ENCODE measurements at places on chromosomes 3 and 15.

DNA sequence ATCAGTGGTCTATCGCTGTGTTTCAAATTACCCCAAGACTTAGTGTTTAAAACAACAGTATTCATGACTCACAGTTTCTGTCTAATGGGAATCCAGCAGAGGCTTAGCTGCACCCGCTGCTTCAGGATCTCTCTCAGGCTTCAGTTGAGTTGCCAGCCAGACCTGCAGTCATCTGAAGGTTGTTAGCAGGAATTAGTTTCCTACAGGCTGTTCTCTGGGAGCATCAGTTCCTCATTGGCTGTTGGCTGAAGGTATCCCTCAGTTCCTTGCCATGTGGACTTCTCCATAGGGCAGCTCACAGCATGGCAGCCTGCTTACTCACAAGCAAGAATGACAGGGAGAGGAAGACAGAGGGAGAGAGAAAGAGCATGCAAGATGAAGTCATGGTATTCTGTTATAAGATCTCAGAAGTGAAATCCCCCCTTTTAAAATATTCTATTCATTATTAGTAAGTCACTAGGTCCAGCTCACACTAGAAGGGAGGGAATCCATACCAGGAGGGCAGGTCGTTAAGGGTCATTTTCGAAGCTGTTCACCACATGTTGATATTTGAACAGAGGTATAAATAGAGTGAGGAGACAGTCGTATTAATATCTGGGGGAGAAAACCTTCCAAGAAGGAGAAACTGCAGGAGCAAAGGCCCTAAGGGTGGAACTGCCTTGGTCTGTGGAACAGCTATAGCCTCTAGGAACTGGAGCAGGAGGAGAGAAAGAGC, 473.9 kb upstream of the PPP2R3A start:
- no peak for DNase-seq

DNA sequence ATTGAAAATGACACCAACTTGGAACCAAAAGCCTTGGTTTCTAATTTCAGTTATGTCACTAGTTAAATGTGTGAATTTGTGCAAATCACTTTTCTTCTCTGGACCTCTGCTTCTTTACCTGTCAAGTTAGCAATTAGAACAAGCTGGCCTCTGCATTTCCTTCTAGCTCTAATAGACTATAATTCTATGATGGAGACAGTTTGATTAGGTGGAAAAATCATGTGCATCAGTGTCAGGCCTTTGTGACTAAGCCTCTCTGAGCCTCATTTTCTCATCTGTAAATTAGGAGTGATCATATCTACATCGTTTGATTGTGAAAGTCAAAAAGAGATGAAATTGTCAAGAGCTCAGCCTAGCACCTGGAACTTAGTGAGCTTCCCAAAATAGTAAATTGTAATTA, 712.9 kb downstream of the MECOM start:
- DNase-seq: no peak

GRCh38 chr3:127549826-127550467, 40.6 kb downstream of the TPRA1 start:
- DNase-seq: no peak

GRCh38 chr15:35775471-35775870, 229.5 kb upstream of the DPH6 start:
- no peak for DNase-seq

DNA sequence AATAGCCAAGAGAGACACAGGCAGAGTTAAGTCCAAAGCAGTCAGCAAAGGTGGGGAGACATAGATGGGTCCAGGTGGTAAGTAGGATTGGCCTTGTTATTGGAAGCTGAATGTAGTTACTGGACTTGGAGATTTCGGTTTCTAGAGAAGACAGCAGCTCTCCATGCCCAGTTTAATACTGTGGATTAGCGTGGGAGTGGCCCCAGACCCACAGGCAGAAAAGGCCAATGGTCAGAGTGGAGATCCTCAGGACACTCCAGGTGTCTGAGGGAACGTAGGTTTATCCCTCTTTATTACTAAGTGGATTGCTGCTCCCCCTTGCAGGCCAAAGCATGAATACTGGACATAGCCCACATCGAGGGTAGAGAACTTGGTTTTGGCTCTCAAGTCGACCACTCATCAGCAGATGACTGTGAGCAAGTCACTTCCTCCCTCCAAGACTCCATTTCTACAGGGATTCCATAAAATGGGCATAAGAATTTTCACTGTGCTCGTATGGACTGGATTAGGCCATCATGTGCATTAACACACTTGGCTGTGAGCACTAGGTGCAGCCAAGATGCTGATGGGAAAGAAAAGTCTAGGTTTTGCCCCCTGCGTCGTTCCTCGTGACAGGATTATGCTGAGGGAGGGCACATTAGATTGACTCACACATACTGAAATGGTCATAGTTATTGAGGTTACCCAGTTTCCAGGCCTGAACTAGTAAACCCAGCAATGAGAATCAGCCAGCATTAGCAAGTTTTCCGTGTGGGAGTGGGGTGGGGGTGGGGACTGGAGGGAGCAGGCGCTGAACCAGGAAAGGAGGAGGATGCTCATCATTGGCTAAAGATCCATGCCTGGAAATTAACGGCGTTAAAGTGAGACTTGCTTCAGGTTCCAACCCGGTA, 225.2 kb upstream of the TPRG1 start:
- no peak for DNase-seq

- DNase-seq: no peak
Measured at GRCh38 chr3:13501056-13501455, 20.9 kb downstream of the HDAC11 start.

- no peak for DNase-seq
Measured at GRCh38 chr15:66850078-66850991, 148.3 kb downstream of the SMAD6 start.

- peak; percentile 35 for DNase-seq
Measured at GRCh38 chr3:184380185-184380626, 352 bp downstream of the CHRD start.

GRCh38 chr3:134552784-134553183, 66.9 kb downstream of the CEP63 start:
- no peak for DNase-seq

DNA sequence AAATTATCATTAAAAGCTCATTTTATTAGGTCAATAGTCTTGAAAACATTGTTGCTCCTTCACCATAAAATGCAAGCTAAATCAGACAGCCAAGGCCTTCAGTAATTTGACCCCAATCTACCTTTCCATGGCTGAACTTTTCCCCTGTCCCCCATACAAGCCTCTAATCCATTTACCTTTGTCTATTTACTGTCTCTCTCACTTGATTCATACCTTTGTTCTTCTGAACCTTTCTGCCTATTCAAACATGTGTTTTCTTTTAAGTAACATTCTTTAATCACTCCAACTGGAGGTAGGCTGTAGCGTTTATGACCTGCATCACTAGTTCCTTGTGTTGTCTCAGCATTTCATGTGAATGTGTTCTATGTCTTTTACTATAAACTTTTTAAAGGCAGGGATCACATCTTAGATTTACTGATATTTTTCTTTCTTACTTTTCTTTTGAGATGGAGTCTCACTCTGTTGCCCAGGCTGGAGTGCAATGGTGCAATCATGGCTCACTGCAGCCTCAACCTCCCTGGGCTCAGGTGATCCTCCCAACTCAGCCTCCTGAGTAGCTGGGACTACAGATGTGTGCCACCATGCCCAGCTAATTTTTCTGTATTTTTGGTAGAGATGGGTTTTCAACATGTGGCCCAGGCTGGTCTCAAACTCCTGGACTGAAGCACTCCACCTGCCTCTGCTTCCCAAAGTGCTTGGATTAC, 5.2 kb upstream of the NANOGP8 start:
- no peak for DNase-seq

DNA sequence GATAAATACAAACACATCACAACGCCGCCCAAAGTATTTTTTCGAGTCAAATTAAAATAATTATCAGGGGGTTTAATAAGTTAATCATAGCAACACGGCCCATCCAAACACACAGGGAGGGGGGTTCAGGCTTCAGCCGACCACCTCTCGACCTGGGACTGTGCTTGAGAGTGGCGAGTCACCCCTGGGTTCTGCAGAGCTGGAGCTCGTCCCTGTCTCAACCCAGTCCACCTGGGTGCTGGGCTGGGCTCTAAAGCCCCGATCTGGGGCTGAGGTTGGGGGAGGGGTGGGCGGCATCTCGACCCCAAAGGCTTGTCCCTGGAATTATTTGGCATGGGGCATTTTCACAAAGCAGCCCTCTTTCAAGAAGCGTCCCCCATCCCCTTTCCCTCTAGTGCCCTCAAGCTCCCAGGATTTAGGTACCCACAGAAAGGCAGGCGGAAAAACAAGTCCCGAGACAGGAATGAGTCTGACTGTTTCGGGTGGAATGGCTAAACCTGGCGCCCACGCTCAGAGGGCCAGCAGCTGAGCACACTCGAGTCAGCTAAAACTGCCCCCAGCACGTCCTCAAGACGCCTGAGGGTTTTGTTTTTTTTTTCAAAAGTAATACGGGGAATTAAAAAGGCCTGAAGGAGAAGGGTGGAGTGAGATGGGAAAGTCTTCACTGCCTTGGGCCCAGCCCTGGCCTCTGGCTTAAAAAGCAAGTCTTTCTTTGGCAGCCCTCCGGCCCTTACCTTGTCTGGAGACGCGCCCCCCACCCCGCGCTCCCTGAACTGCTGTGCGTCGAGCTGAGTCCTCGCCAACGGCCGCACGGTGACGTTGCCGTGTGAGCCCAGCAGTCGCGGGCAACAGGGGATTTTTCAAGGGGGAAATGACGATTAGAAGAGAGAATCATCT, 32.5 kb downstream of the NR2F2 start:
- no peak for DNase-seq

- no peak for DNase-seq
Measured at GRCh38 chr3:105431200-105431599, 64.5 kb downstream of the ALCAM start.

DNA sequence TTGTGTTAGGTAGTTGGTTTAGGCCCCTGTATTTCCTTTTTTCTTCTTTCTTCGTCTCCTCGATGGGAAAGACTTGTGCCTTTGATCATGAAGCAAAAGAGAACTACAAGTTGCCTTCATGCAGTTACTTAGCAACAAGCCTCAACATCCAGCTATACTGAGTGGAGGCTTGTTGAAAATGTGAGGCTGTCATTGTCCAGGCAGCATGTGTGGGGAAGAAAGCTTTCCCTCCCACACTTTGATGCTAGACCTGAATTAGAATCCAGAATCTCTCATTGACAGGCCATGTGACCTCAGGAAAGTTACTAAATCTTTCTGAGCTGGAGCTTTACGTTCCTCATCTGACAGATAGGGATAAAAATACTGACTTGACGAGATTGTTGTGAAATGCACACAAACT, 23.7 kb downstream of the IFT122 start:
- DNase-seq: no peak

GRCh38 chr3:162602619-162603018, 1106.0 kb downstream of the OTOL1 start:
- DNase-seq: no peak

GRCh38 chr3:150761831-150762661, 923 bp downstream of the SIAH2 start:
- peak; percentile 46 for DNase-seq

DNA sequence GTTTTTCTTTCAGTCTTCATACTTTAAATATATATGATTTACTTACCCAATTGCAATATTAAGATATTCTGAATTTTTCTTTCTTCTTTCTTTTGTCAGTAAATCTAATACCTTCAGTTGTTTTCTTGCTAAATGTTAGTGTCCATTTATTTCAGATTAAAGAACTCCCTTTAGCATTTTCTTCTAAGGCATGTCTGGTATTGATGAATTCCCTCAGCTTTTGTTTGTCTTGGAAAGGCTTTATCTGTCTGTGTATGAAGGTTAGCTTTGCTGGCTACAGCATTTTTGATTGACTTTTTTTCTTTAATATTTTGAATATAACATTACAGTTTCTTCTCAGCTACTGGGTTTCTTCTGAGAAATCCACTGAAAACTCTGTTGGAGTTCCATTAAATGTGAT, 64.0 kb upstream of the PLSCR4 start:
- no peak for DNase-seq

GRCh38 chr3:48926425-48927392, 8.1 kb downstream of the ARIH2 start:
- no peak for DNase-seq

GRCh38 chr3:8937064-8938020, 25.9 kb downstream of the RAD18 start:
- DNase-seq: no peak

- DNase-seq: no peak
Measured at GRCh38 chr3:113043686-113044085, 52.9 kb downstream of the GTPBP8 start.

DNA sequence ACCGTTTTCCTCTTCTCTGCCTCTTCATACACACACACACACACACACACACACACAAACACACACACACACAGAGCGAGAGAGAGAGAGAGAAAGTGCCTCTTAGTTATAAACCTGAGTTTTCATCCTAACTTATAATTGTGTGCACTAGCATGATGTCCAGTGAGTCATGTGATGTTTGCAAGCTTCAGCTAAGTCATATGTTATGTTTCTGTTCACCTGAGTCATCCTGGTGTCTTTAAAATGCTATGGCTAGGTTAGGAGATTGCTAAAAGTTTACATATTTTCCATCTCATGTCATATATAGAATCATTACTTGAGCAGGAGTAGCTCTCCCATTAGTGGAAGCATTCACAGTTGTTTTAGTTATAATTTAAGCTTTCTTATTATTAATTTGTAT, 155.8 kb downstream of the EPHA6 start:
- DNase-seq: no peak

- DNase-seq: no peak
Measured at GRCh38 chr3:97822359-97822775, 556 bp downstream of the CRYBG3 start.

- DNase-seq: no peak
Measured at GRCh38 chr15:55741833-55742497, 987 bp downstream of the PRTG start.

- no peak for DNase-seq
Measured at GRCh38 chr3:14957925-14958324, 10.5 kb downstream of the NR2C2 start.

DNA sequence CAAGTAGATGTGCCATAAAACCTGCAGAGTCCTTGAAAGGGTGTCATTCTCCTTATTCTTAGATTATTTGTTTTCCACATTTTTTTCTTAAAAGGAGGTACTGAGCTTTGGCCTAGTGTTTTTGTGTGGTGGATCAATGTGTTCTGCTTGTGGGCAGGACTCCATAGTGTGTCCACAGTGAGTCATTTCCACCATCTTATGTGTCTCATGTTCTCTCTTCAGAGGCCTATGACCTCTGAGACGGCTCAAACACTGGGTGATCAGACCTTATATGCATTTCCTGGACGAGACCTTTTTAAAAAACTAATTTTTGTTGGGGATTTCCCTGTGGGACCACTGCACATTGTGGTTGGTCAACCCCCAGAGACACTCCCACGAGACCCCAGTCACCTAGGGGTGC, 93.4 kb downstream of the CHCHD4 start:
- no peak for DNase-seq

All from NCI-H2107 (cell line).